ENCODE measurements at places on chromosomes 6 and 20.

DNA sequence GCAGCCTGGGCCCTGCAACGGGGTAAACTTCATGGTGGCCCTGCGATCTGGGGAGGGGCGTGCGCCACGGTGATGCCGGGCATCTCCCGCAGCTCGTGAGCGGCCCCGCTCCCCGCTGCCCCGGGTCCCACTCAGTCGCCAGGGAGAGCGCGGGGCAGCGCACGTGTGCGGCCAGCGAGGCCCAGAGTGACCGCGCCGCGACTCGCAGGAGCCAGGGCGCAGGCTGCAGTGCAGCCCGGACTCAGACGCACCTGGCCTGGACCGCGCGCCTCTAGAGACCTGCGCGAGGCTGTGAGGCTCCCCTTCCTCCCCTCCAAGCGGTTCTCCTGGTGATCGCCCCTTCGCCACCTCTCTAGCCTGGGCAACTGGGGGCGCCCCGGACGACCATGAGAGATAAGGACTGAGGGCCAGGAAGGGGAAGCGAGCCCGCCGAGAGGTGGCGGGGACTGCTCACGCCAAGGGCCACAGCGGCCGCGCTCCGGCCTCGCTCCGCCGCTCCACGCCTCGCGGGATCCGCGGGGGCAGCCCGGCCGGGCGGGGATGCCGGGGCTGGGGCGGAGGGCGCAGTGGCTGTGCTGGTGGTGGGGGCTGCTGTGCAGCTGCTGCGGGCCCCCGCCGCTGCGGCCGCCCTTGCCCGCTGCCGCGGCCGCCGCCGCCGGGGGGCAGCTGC is 652 bp downstream of the BMP6 start:
- DNase-seq = no peak

- no peak for DNase-seq
These were observed 90.6 kb upstream of the TOP1 start for GRCh38 chr20:40938020-40938419.

GRCh38 chr6:41784581-41785171 is 2.8 kb upstream of the TOMM6 start:
- no peak for DNase-seq

DNA sequence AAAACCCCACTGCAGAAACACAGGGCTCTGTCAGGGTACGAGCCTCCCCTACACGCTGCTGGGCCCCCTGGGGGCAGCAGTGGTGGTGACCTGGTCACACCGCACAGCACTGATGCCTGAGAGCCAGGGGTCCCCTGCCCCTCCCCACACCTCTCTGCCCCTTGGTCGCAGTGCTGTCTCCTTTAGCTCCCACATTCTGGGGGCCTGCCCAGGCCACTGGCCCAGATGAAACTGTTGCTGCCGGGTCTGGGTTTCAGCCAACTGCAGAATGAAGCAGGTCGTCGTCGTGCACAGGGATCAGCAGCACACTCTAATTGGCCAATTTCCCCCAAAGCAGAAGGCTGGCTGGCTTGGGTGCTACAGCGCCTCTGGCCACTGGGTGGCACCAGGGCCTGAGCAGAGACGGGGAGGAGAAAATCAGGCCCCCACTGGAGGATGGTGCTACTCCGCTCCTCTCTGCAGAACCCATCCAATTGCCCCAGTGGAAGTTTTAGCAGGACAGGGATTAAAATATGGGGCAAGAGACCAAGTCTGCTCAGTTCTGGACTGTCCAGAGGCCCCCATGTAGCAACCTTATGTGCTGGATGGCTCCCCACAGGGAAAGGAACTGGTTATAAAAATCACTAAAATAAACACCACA is 26.1 kb downstream of the DIDO1 start:
- peak; percentile 51 for DNase-seq

DNA sequence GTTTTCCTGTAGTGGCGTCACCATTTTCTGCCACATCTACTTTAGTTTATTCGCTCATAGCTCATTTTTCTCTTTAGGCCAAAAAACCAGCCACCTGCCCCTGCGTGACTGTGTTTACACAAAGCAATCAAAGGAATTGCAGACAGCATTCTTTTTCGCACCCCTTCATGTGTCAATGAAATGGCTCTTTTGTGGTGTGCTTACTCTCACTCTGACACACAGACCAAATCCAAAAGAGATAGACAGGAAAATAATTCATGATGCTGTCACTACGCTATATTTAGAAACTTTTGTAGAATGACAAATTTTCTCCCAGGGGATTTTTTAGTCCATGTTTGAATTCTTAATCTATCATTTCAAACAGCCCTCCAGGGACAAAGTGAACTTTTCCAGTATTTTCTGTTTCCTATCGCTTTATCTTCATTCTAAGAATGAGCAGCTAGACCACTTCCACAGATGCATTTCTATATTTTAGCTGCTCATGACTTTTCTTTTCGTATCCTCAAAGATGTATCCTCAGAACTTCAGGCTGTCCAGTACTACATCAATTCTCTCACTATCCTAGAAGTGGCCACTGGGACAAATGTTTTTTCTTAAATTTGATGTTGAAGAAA is 37.9 kb upstream of the KHDRBS2 start:
- DNase-seq = no peak

DNA sequence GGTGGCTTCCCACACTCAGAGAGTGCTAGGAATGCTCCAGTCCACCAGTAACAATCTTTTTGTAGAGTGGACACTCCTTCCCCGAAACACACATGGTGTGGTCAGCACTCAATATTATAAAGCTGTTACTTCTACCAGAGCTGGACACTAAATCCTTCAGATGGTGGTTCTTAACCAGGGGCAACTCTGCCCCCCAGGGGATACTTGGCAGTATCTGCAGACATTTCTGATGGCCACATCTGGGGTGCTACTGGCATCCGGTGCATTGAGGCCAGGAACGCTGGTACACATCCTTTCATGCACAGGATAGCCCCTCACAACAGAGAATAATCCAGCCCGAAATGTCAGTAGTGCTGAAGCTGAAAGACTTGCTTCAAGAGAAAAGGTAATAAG is 124.4 kb downstream of the NFATC2 start:
- DNase-seq = no peak

- DNase-seq = no peak
These were observed 87.2 kb downstream of the THEMIS start for GRCh38 chr6:127813699-127814027.

DNA sequence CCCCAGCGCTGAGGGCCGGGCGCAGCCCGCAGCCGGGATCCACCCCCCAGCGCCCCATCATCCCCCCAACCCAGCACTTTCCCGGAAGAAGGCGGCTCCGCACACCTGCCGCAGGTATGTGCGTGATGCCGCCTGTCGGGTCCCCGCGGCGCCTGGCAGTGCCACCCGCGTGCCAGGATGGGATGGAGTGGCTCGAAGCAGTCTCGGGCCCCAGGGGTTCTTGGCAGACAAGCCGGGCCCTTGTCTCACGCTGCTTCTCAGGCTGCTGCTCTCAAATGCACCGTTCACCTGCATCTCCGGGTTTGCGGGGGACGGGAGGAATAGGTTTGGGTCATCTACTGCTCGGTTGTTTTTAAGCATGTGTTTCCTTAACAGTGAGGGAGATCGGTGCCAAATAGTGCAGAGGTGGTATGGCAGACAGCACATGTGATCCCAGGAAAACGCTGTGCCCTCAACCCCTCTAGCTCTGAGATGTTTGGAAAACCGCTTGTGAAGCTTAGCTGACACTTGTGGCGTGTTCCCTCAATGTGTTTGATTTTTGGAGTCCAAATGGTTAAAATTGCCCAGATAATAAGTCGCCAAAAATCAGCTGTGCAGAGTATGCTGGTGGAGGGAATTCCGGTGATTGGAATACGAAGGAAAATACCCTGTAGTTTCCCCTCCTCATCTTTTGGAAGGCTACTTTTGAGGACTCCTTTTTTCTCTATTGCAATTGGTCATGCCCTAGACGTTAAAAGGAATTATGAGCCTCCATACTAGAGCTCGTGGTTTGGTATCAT is 926 bp downstream of the MYLIP start:
- peak; percentile 56 for DNase-seq

- DNase-seq = no peak
These were observed 26.9 kb downstream of the ANKEF1 start for GRCh38 chr20:10061641-10062040.

DNA sequence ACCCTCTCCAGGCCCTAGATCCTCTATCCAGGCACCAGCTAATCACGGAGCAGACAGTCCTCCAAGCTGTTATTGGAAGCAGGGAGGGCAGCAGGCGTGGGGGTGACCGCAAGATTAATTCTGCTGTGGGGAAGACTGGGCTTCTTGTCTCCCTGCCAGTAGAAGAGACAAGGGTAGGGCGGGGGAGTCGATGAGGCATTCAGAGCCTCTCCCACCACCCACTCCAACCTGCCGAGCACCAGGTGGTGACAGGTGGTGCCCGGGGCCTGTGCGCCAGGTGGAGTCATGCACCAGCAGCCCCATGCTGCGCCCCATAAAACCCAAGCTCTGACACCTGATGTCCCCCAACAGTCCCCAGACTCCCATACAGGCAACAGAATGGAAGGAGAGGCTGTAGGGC is 89.6 kb downstream of the CDH22 start:
- DNase-seq = no peak

DNA sequence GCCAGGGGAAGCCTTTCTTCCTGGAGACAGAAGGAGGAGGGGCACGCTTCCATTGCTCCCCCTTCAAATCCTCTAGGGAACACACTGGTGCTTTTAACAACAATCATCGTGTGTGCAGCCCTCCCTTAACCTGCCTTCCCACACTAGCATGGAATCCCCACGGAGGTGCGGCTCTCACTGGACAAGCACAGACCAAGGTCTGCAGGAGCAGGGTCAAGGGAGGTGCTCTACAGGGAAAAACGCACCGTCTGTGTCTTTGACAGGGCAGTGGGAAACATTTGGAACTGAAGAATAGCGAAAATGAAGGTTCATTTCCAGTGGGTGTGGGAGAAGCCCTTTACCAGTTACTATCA is 527.1 kb downstream of the QKI start:
- DNase-seq = no peak

- DNase-seq = no peak
These were observed 3.7 kb upstream of the CD2AP start for GRCh38 chr6:47473791-47474346.

GRCh38 chr6:84462698-84463097 is 235.3 kb upstream of the CEP162 start:
- no peak for DNase-seq

- DNase-seq = no peak
These were observed 179.9 kb upstream of the DTNBP1 start for GRCh38 chr6:15842727-15843117.

DNA sequence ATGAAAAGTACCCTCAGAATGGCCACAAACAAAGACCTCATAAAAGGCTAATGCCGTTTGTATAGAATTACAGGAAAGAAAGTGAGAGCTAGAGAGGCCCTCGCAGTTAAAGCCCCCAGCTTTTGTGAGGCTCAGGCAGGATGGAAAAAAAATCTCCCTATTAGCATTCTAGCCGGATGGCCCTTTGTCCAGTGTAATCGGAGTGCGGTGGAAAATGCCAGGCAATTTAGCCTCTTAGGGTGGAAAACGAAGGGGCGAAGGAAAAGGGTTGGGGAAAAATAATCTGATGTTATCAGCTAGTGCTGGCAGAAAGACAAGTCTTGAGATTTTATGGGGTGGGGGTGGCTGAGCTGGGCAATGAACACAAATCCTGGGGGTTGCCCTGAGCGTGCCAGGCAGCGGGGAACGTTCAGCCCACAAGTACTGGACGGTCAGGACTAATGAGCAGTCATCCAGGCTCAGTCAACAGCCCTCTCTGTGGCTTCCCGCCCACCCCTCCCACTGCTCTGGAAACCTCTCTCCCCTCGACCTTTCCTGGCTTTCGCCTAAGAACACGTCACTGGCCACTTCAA is 92.4 kb downstream of the PSMG4 start:
- no peak for DNase-seq

- DNase-seq = no peak
These were observed 165.4 kb downstream of the OGFRL1 start for GRCh38 chr6:71454056-71454455.

All from H1 (cell line).